ENCODE measurements at places on chromosomes 5 and 9.
A peak's percentile ranks its signal among the peaks of the same experiment; 100 is the strongest.

- DNase-seq = no peak
These were observed 208.6 kb downstream of the TSSK1B start for GRCh38 chr5:113226116-113226736.

DNA sequence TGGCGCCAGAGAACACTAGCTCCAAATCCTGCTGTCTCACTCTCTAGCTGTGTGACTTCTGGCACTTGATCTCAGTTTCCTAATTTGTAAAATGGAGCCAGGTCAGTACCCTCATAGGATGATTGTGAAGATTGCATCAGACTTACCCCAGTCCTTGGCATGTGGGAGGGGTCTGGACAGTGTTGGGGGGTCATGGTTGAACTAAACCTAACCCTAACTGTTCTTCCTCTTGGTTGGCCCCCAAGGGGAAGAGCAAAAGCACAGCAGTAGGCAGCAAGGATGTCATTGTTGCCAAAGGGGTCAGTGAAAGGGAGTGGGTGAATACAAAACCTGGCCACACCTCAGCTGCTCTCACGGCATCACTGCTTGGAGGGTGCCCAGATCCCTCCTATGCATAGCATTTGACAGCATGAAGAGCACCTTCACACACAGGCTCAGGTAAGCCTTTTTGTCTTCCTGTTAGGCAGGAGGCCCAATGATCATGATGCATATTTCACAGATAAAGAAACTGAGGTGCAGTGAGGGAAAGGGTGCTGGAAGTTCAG lies 15.7 kb upstream of the CXCL14 start:
- DNase-seq = no peak

GRCh38 chr9:16653491-16654399 lies 216.7 kb downstream of the BNC2 start:
- DNase-seq = no peak

GRCh38 chr5:20340126-20340525 lies 352.1 kb upstream of the CDH18 start:
- no peak for DNase-seq

DNA sequence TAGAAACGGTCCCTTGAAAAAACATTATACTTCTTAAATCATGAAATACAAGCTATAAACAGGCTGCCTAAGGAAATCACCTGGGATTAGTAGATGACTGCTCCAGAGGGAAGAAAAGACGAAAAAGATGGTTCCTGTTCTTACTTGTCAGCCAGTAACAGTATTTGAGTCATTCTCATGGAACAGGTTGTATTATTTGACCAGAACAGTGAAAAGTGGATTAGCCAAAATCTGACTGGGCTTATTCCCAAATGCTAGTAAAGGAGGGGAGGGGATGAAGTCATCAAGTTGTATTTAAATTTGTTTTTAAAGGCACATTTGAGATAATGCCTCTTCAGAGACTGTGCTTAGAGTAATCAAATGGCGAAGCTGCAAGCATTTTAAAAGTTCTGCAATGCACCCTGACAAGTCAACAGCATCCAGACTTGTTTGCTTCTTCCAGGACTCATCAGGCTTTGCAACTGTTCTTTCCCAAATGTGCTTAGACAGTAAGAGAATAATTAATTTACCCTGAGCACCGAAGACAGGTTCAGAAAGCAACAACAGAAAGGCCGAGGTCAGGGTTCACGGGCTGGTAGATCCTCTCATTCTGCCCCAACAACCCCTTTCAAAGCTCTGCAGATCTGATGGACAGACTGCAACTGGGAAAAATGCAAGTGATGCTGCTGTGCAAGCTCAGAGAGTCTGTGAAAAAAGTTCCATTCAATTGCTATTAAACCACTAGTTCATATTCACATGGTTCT lies 800.6 kb downstream of the KCTD16 start:
- no peak for DNase-seq

- no peak for DNase-seq
These were observed 2.4 kb upstream of the ASB6 start for GRCh38 chr9:129644365-129644764.

DNA sequence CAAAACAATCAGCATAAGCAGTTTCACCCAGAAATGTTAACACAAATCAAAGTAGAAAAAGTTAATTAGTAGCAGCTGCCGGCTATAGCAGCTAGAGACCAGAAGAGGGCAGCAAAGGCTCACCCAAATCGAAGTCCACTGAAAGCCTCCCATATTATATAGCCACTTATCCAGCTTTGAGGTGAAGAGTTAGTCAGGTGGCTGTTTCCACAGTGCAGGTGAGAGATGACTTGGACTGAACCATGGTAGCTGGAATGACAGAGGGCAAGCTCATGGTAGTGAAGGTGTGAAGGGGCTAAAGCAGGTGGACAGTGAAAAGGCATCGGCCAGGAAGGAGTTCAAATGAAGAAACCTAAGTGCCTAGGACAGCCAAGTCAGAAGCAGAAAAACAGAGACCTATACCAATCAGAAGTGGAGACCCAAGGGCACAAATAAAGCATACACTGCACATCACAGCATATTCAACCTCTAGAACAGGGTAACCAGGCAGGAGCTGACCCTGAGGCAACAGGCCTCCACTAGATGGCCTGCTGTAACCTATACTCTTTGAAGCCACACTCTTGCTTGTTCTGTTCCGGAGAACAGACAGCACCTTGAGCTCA lies 7.2 kb upstream of the RNF38 start:
- DNase-seq = peak; percentile 39

GRCh38 chr5:180040287-180041214 lies 31.0 kb downstream of the RNF130 start:
- no peak for DNase-seq

DNA sequence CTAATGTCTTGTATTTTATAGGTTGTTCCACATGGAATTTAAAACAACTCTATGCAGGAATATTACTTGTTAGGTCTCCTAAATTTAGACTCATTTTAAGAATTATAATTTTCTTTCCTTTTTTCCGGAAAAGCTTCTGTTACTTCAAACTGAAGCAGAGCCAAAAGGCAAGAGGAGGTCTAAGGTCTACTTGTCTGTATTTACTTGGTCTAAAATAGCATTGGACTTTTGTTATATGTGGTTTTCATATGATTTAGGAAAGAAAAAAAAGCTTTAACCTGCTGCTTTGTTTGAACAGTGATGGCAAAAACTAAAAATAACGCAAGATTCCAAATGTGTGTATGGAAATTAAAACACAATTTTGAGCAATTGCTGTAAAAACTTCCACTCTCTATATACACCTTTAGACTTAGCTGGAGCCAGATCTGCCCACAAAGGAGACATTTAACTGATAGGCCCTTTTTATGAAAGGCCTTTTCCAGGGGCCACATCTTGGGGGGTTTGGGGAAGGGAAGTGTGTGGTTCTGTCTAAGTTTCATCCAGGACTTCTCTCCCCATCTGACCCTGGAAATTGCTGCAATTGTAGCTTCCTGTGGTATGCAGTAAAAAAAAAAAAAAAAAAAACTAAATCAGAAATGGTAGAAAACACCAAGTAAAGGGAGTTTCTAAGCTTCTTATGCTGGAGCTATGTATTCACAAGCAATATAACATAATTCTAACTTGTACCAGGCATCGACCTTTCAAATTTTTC lies 307.7 kb upstream of the MEF2C start:
- no peak for DNase-seq

DNA sequence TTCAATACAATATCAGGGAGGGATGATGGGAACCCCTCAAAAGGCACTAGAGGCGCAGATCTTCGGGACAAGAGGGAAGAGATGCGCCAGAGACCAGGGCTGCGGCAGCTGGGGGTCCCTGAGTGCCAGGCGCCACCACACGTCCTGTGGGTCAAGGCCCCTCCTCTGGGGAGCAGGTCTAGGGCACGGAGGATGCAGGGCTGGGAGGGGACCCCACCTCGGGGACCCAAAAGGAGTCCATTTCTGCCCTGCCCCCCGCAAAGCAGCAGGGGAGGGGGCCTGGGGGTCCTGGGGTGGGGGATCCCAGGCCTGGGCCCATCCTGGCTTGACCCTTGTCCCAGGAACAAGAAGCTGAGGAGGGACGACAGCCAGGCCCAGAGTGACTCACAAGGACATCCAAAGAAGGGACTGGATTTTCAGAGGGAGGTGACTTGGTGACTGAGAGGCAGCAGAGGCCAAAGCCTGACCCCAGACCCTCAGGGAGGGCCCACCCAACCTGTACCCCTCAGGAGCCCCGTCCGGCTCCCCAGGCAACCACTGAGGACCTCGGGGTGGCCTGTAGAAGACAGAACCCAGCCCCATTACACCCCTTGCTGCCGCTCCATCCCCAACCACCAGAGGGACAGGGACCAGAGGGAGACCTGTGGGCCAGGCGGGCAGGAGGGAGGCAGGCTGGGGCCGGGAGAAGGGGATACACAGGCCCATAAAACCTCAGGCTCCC lies 54.2 kb downstream of the LRSAM1 start:
- peak; percentile 44 for DNase-seq

DNA sequence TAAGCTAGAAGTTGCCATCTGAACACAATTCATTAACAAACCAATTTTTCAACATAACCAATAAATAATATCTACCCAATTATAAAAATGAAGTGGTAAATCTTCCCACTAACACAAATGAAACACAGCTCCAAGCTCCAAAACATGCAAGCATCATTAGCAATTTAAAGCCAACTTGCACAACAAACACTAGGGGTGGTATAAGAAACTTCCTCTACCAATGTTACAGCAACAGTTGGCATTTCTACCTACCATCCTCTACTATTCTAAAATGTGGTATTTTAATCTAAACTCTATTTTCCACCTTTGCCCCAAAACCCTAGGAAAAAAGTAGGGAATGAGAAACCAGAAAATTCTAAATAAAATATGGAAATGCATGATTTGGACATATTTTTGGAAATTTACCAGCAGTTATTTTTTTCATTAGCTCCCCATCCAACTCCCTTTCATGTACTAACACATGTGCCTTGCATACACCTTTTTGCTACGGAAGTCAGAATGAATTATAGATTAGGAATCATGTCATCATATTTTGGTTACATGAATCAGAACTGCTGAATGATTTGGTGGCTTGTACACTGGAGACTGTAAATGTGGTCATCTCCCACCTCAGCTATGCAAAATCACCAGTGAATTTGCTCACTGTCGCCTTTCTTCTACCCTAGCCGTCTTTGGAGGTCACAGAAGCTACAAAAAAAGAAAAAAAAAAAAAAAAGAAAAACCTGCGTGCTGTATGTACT lies 4.1 kb downstream of the NR6A1 start:
- DNase-seq = no peak

- DNase-seq = peak; percentile 61
These were observed at the start of gene P4HA2 for GRCh38 chr5:132227485-132228240. Gene P4HA2 (minus strand): TSS chr5:132227853. CDS start chr5:132218626, 9,227 bp downstream.

DNA sequence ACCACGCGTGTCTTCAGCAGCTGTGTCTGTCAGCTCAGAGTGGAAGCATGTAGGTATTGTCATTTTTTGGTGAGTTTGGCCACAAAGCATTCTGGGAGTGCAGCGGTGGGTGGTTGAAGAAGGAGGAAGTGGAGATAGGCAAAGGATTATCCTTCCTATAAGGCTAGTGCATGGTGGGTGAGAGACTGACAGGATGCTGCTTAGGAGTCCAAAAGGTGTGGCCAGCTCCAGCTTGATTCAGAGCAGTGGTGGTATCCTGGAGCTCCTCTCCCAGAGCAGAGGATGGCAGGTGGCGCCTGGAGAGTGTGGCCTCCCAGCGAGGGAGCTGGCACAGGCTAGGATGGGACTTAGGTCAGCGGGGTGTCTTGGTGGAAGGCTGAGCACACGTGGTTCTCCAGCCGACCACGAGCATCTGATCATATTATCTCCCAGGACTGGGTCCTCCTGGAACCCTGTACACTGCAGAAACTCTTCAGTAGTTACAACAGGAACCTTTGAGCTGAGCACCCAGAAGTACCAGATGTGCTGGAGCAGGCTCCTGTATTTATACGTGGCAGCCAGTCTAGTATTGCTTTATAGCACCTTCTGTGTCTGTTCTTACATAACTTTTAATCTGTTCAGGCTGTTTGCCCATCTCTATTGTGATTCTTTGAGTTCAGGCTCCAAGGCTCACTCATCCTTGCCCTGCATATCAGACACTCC lies 29.6 kb downstream of the MAML1 start:
- no peak for DNase-seq

DNA sequence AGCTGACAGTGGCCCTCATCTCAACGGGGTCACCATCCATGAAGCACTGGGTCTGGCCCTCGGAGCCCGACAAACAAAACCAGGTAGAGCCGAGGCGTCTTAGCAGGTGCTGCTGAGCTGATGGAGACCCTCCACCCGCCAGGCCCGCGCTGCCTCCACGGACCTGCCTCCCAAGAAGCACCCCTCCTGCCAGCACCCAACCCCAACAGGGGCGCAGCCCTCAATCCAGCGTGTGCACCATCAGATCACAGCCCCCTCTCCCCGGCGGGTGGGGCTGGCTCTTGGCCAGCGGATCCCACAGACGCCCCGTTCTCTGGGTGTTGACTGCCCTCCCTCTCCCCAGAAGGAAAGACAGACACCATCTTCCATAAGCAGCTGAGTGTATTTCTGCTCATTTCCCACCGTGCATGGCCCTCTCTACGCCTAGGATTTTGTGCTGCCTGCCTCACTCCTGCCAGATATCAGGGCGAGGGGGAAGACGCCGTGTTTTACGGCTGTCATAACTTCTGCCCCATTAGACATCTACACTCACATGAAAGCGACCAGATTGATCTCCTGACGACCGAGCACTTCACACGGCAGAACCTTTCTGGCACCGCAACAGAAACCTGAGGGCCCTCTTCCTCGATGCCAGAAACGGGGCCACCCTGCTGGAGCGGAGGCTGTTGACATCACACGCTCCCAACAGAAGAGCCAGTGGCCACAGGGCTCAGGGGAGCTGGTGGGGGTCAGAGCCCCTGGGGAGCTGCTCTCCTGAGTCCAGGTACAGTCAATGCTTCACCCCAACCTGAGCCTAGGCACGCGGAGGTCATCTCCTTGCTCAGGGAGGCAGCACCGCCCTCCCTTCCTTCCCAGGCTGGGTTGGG lies 12.4 kb downstream of the NACC2 start:
- DNase-seq = no peak

GRCh38 chr5:136222580-136223235 lies 29.7 kb upstream of the SMIM32 start:
- no peak for DNase-seq

DNA sequence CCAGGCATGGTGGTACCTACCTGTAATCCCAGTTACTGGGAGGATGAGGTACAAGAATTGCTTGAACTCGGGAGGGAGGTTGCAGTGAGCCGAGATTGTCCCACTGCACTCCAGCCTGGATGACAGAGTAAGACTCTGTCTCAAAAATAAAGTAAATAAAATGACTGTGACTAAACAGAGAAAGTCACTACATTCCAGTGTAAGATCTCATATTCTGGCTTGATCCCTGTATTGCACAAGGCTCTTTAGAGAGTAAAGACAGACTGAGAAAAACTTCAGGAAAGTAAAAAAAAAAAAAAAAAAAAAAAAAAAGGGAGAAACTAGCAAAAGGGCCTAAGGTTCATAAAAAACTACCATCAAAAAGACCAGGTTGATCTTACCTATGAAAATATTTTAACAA lies 106.6 kb upstream of the PJA2 start:
- DNase-seq = no peak

- DNase-seq = no peak
These were observed 35.3 kb upstream of the MACIR start for GRCh38 chr5:103223031-103223955.

All from activated naive CD8-positive, alpha-beta T cell treated with anti-CD3 and anti-CD28 coated beads for 36 hours (primary cell).